ENCODE measurements at places on chromosomes 3 and 15.

GRCh38 chr3:105518203-105518602 is 151.5 kb downstream of the ALCAM start:
- DNase-seq: no peak

DNA sequence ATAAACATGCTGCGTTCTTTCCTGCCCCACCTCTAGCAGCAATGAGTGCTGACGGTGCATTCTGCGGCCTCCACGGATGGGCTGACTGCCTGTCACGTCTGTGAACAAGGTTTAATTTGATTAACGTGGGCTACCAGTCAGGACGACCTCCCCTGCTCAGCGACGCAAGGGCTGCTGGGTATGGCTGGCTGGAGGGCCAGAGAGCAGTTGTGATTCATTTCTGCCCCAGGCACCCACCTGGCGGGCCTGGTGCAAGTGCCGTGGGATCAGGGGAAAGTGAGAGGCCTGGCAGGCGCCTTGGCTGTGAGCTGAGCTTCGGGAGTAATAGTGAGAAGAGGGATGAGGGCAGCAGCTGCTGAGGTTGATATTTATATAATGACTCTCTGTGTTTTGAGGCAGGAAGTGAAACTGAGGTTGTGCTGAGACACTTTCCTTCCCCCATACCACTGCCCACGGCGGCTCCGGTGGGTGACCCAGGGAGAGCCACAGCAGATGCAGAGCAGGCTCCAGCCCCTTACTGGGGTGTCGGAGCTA is 190.4 kb upstream of the BCL6 start:
- DNase-seq: no peak

GRCh38 chr15:75723171-75723846 is 10.7 kb upstream of the CSPG4 start:
- no peak for DNase-seq

GRCh38 chr3:67461667-67462142 is 192.7 kb downstream of the SUCLG2 start:
- no peak for DNase-seq

DNA sequence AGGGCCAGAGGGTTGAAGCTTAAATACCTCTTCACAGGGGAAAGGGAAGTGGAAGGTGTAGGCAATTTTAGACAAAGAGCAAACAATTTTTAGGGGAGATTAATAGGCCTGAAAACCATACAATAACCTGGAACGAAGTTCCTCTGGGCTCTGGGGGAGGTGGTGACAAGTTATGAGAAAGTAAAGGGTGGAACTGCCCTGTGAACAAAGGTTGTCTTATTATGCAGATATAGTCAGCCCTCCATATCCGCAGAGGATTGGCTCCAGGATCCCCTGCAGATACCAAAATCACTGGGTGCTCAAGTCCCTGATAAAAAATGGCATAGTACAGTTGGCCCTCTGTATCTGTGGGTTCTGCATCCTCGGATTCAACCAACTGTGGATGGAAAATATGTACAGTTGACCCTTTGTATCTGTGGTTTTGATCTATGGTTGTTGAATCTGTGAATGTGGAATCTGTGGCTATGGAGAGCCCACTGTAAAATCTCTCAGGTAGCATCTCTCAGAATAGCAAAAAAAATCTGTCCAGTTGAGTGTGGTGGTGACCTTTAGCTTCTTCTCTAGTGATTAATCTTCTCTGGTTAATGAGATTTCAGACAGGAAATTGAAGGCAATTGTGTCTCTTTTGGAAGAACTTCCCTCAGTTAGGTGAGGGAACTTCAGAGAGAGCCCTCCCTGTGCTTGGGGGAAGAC is 40.2 kb downstream of the CLEC3B start:
- DNase-seq: no peak

DNA sequence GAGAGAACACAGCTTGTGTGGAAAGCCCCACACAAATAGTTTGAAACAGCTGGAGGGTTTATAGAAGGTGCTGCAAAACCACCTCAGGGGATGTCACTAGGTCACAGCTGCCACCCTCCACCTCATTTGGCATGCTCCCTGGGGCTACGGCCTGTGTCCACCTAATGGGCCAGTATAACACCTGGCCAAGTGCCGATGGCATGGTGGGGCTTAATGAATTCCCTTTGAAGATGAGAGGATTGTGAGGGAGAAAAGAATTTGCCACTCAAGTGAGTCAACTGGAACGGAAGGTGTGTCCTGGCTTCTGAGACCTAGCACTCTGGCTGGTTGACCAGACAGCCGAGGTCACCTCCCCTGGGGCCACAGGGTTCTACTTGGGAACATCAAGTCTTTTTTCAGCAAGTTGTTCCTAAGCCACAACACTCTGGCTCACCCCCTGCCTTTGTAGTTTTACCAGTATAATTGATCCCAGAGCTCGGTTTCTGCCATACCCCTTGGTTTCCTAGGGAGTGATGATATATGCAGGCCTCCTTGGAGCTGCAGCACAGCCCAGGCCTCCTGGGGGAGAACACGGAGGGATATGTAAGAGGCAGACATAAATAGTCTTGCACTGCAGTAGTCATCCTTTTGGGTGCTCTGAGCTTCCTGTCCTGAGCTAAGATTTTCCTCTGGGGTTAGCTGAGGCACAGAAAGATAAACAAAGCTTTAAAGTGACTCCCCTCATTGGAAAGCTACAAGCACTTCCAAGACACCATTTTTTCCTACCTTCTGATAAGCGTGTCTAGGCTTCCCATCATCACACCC is 178.2 kb upstream of the LPP start:
- no peak for DNase-seq

- no peak for DNase-seq
Observed at GRCh38 chr3:146142757-146143156, 18.2 kb downstream of the PLOD2 start.

DNA sequence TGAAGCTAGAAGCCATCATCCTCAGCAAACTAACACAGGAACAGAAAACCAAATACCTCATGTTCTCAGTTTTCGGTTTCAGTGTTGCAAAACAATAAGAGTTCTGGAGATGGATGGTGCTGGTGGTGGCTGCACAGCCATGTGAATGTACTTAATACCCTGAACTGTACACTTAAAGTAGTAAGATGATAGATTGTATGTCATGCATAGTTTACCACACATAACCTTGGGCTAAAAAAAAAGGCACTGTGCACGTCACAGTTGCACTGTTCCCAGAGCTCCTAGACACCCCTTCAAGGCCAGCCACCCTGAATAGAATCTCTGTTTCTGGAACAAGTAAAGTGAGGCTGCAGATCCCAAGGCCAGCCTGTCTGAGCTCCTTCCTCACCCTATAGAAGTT is 243.3 kb upstream of the IGF1R start:
- DNase-seq: no peak

DNA sequence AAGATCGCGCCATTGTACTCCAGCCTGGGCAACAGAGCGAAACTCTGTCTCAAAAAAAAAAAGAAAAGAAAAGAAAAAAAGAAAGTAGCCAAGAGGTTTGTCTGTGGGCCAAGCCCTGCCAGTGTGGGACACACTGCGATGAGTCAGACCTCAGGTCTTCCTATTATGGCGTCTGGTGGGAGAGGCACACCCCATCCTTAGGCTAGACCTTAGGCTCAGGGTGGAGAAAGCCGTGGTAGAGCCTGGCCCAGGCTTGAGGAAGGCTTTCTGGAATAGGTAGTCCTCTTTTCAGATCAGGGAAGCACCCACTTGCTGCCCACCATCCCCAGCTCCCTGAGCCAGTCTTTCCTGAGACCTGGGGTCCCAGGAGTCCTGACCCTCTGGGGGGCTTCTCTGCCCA is 6.0 kb downstream of the HEMK1 start:
- no peak for DNase-seq

- no peak for DNase-seq
Observed at GRCh38 chr3:157294953-157295352, 135.0 kb upstream of the CCNL1 start.

- DNase-seq: no peak
Observed at GRCh38 chr15:59999612-60000112, 4.4 kb upstream of the FOXB1 start.

GRCh38 chr3:197522183-197522715 is 33.5 kb downstream of the BDH1 start:
- DNase-seq: no peak

- no peak for DNase-seq
Observed at GRCh38 chr3:172965256-172965655, 175.8 kb downstream of the SPATA16 start.

DNA sequence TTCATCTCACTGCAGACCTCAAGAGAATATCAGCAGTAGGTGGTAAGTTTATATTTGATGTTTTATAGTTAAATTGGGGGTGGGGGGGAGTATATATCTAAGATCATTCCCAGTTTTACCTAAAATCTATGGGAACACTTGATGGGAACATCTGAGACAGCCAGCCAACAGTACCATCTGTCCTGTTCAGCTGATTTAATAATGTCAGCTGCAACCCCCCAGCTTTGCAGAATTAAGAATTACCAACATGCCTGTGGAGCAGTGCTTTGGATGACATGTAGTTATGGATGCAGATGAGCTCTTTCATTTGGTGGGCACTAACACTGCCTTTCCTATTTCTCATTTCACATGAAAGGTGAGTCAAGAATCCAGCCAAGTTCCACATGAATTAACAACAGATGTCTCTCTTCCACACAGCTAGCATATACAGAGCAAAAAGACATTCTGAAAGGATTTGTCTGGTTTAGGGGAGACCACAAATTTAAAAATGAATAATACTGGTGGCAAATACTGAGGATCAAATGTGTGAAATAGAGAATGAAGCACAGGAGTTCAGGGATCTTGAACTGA is 76.2 kb downstream of the SETD5 start:
- DNase-seq: no peak
